ENCODE measurements at places on chromosomes 1 and 21.

- DNase-seq = no peak
Measured at GRCh38 chr1:246564839-246565750, 966 bp downstream of the TFB2M start.

GRCh38 chr1:42318601-42319000 lies 16.4 kb downstream of the FOXJ3 start:
- no peak for DNase-seq

GRCh38 chr1:19140465-19140864 lies 69.6 kb downstream of the UBR4 start:
- no peak for DNase-seq

- no peak for DNase-seq
Measured at GRCh38 chr1:204041803-204042505, 31.0 kb upstream of the SOX13 start.

DNA sequence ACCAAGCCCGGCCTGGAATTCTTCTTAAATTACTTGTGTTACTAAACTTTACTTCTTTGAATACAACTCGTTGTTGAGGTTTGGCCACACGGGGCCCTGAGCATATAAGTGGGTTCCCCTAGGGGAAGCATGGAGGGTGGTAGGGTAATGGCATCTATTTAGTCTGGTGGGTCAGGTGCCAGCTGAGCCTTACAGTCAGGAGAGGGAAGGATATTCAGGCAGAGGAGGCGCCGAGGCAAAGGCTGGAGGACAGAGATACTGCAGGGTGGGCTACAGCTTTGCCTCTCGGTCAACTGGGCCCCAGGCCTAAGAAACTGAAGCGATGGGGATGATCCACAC lies 424 bp upstream of the NECAP2 start:
- DNase-seq = peak; percentile 7

DNA sequence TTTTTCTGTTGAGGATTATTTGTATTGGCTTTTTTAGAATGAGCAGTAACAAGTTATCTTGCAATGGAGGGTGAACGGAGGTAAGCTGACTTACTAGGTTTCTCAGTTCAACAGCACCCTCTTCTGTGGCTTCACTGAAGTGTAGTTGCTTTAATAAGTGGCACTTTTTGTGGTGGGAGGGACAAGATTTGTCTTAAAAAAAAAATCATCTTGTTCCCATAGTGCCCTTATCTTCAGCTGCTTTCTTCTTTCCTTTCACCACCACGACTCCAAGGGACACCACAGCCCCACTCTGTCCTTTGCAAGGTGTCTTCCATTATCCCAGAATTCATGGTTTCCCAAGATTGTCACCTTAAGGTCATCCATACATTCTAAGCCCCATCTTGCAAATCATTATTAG lies 92.9 kb downstream of the PIGK start:
- peak; percentile 31 for DNase-seq

DNA sequence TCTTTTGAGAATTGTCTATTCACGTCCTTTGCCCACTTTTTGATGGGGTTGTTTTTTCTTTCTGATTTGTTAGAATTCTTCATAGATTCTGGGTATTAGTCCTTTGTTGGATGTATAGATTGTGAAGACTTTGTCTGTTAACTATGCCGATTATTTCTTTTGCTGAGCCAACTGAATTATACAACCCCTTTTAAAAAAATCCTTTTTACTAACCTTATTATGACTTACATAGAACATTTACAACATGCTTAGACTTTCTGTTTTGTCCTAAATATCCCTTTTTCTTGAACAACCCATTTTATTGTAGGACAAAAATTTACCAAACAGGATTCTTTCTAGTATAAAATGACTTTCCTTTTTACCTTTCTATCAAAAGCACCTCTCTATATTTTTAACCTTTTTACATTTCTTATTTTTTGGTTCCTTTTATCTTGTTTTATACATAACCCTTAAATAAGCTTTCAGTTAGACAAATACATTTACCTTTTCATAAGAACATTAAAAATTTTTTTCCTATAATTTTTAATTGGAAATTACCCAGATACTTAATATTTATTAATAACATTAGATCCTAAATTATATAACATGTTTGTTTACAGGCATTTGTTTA lies 70.4 kb upstream of the TTLL7 start:
- DNase-seq = no peak

- no peak for DNase-seq
Measured at GRCh38 chr1:56938646-56939045, 27.2 kb downstream of the C8B start.

DNA sequence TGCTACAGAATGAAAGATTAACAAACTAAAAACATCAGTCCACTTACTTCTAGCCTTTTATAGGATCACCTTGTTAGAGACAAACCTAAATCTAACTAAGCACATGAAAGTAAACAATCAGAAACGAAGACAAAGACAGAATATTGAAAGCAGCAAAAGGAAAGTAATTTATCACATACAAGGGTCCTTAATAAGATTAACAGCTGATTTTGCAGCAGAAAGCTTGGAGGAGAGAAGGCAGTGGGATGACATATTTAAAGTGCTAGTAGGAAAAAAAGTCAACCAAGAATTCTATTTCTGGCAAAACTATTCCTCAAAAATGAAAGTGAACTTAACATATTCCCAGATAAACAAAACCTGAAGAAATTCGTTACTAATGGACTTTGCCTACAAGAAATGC lies 286.4 kb downstream of the RWDD3 start:
- no peak for DNase-seq

Measured in iPS DF 6.9 (cell line).